ENCODE measurements at places on chromosomes 13 and 19.

DNA sequence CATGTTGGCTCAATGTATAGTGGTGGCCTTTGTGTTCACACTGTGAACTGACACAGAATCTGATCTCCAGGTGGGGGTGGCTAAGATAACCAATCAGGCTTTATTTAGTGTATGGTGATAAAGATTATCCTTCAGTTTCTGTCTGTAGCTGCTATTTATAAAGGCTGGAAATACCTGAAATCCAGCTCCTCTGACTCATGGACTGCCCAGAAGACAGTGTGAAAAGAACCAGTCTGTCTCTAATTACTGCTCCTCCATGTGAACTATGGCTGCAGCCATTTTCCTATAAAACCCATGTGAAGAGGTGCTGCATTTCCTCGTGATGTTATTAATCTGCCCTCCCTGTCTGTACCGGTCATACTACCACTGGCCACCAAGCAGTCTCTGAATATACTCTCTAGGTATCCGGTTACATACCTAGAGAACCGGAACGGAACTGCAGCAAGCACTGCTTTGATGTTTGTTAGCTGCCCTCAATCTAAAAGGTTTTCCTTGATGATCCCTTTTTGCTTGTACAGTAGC, 238.0 kb downstream of the LHFPL6 start:
- DNase-seq, result no peak

DNA sequence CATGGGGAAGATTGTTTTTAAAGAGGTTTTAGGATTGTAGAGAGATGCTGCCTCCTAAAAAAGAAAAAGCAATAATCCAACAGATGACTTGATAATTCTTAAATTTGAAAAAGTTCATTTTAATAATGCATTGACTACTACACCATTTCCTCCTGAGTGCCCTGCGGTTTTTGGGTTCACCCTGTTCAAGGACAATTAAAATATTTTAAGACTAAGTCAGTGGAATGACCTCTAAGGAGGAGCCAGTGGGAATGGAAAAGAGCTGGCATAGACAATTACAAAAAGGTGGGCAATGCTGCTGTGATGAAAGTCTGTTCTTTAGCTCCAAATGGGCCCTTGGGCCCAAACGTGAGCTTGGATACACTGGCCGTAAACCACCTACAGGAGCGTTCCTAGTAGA, 217.8 kb downstream of the LHFPL6 start:
- no peak for DNase-seq

DNA sequence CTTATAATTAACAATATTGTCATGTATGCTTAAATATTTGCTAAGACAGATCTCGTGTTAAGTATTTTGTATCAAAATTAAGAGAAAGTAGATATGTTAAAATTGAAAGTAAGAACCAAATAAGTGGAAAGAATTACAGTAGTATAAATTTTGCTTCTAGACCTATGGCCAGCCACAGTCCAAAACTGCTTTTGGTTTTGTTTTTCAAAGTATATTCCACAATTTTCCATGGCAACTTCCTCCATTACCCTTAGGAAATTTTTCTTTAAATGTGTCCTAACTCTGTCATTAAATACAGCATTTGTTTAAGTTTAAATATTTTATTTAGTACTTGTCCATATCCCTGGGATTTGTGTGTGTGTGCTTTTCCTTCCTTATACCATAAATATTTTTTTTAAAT, 689.0 kb downstream of the DIAPH3 start:
- DNase-seq, result no peak

DNA sequence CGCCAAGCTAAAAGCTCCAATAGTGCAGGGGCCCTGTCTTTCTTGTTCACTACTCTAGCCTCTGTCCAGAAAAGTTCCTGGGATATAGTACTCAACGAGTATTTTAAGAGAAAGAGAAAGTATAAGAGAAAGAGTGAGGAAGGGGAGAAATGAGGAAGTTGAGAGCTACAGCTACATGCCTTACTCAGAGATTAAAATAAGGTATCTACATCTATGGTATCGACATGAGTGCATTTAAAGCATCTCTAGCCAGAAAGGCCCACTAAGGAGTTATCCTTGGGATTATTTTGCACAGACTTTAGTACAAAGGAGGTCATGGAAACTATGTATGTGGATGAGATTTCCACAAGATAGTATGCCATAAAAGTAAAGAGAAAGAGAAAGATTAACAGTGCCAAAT, 28.5 kb downstream of the MYCBP2 start:
- DNase-seq, result no peak
